ENCODE measurements at places on chromosomes 16 and 17. TPM values are rescaled to one million over a fixed set of nuclear protein-coding genes. Genes with fewer than 3 reads are reported as not detected.

RPH3AL gene
- total RNA-seq = 3.1 TPM

ERAL1 gene
- 64.1 TPM for total RNA-seq

SMG6 gene
- total RNA-seq = 43.2 TPM

SHISA6 gene
- not detected for total RNA-seq

DLX4 gene
- not detected for total RNA-seq

TNFRSF17 gene
- total RNA-seq = not detected

ABCC12 gene
- not detected for total RNA-seq

TPSB2 gene
- not detected for total RNA-seq

DPEP2 gene
- not detected for total RNA-seq

METTL9 gene
- 177 TPM for total RNA-seq

UBB gene
- total RNA-seq = 2,519 TPM

STX4 gene
- 42.5 TPM for total RNA-seq

DHRS7C gene
- total RNA-seq = not detected

TMEM97 gene
- total RNA-seq = 72.2 TPM
